Colonic mucosa (tissue), 4 donors: ENCODE measurements at places on chromosomes 2 and 18.

DNA sequence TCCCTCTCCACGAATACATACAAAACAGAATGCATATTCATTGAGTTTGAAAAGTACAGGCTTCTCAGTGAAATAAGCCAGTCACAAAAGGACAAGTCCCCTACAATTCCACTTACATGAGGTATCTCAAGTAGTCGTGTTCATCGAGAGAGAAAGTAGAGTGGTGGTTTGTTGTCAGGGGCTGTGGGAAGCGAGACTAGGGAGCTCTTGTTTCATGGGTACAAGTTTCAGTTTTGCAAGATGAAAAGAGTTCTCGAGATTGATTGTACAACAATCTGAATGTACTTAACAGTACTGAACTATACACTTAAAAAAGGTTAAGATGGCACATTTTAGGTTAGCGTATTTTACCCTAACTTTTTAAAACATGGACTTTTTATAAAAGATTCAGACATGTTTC, 71.5 kb upstream of the TTC39C start:
- H3K27ac ChIP-seq, result no peak overlapping the region
- no peaks in the 10 kb centered on the region for H3K27me3 ChIP-seq
- DNase-seq, result no peak

DNA sequence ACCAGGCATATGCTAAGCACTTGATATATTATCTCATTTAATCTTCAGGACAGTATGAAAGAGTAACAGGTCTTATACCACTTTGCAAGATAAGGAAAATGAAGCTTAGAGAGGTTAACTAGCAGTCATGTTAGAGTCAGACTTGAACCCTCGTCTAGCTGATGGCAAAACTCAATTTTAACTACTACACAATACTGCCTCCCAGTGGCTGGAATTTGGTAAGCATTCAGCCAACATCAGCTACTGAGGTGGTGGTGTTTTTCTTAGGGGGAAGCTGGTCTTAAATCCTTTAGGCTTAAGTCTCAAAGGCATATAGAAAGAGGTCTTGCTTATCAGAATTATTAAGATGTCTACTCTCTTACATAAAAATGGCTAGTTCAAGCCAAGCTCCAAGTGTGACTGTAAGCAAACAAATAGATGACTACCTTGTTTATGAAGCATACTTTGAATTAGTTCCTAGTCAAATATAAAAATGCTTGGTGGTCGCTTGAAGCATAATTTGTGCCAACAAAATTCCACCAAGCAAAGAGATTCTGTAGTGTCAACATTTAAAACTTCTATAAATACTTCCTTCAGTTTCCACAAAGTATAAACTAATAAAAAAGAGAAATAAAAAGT, 325.4 kb upstream of the FIGN start:
- no peaks in the 10 kb centered on the region for H3K4me1 ChIP-seq
- H3K36me3 ChIP-seq, result no peaks in the 10 kb centered on the region
- H3K4me3 ChIP-seq, result no peak overlapping the region
- H3K27me3 ChIP-seq, result no peaks in the 10 kb centered on the region
- H3K27ac ChIP-seq, result no peak overlapping the region

- no peak for DNase-seq
- H3K4me3 ChIP-seq, result no peak overlapping the region
- H3K4me1 ChIP-seq, result no peaks in the 10 kb centered on the region
- no peaks in the 10 kb centered on the region for H3K36me3 ChIP-seq
- H3K27me3 ChIP-seq, result no peaks in the 10 kb centered on the region
- no peak overlapping the region for H3K27ac ChIP-seq
Measured at GRCh38 chr2:16960579-16960978, 294.9 kb upstream of the CYRIA start.

GRCh38 chr2:18777250-18777812, 188.0 kb upstream of the NT5C1B start:
- no peaks in the 10 kb centered on the region for H3K36me3 ChIP-seq
- H3K4me1 ChIP-seq, result no peaks in the 10 kb centered on the region
- no peak overlapping the region for H3K4me3 ChIP-seq
- H3K27me3 ChIP-seq, result no peaks in the 10 kb centered on the region
- DNase-seq, result no peak

- DNase-seq, result peak; percentile 50
- H3K27ac ChIP-seq, result no peak overlapping the region
- H3K36me3 ChIP-seq, result no peaks in the 10 kb centered on the region
Measured at GRCh38 chr18:49510393-49511115, 23.5 kb upstream of the C18orf32 start.

- peak; percentile 79 for DNase-seq
- no peaks in the 10 kb centered on the region for H3K36me3 ChIP-seq
- peak overlapping the region; percentile 21 for H3K4me3 ChIP-seq
- peak overlapping the region; percentile 67 for H3K27ac ChIP-seq
Measured at GRCh38 chr18:23259701-23260681, 124.7 kb downstream of the CABLES1 start.

GRCh38 chr2:105301646-105302045, 27.9 kb downstream of the TGFBRAP1 start:
- no peaks in the 10 kb centered on the region for H3K4me1 ChIP-seq
- no peak overlapping the region for H3K27ac ChIP-seq
- no peaks in the 10 kb centered on the region for H3K27me3 ChIP-seq
- H3K36me3 ChIP-seq, result no peaks in the 10 kb centered on the region

DNA sequence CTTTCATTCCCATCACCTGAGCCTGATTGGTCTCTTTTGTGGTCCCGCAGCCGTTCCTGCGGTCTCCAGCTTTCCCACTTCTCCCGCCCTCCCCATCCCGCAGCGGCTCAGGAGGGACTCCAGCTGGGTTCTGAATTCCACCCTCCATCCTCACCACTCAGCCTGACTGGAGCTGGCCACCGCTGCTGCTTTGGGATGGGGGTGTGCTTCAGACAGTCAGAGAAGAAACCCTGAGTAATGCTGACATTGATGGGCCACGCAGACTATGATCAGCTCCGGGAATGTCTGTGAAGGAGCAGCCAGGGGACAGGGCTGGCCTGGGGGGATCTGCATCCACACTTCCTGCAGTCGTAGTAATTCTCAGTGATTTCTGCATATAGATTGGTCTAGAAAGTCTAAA, 45.9 kb upstream of the TXNDC2 start:
- H3K27ac ChIP-seq, result no peak overlapping the region
- no peaks in the 10 kb centered on the region for H3K4me1 ChIP-seq
- H3K27me3 ChIP-seq, result no peaks in the 10 kb centered on the region
- no peak for DNase-seq
- no peaks in the 10 kb centered on the region for H3K36me3 ChIP-seq
- H3K4me3 ChIP-seq, result no peak overlapping the region

- no peaks in the 10 kb centered on the region for H3K4me1 ChIP-seq
- no peaks in the 10 kb centered on the region for H3K27me3 ChIP-seq
- no peak overlapping the region for H3K4me3 ChIP-seq
- no peaks in the 10 kb centered on the region for H3K36me3 ChIP-seq
- no peak overlapping the region for H3K27ac ChIP-seq
- no peak for DNase-seq
Measured at GRCh38 chr18:55189972-55190371, 230.7 kb upstream of the CCDC68 start.

DNA sequence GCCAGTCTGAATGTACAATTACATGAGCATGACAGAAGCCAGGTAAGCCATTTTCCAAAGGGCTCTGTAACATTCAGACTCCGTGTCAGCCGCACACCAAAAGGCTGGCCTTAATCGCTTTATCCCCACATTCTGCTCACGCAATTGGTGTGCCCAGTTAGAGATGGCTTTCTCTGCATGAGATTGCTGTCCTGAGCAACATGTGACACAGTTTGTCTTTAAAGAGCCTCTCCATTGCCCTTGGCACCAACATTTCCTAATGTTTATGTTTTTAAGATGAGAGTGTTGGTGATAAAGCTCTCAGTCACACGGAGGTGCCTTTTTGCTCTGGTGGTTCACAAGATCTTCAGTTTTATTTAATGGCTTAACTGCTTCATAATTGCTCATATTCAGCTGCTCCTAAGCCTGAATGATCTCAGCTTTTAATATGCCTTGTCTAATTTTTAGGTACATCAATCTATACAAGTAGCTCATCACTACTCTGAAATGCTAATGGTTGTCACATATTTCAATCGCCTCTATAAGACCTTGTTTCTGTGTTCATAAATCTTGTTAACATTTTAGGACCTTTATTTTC, 164.8 kb upstream of the ACVR2A start:
- no peak for DNase-seq
- H3K27me3 ChIP-seq, result no peaks in the 10 kb centered on the region
- H3K4me1 ChIP-seq, result no peaks in the 10 kb centered on the region
- no peaks in the 10 kb centered on the region for H3K36me3 ChIP-seq

GRCh38 chr2:136393514-136393913, 275.6 kb upstream of the CXCR4 start:
- H3K4me3 ChIP-seq, result no peak overlapping the region

GRCh38 chr18:61833387-61833786, 59.4 kb downstream of the RNF152 start:
- H3K4me1 ChIP-seq, result no peaks in the 10 kb centered on the region
- no peaks in the 10 kb centered on the region for H3K27me3 ChIP-seq
- H3K36me3 ChIP-seq, result no peaks in the 10 kb centered on the region
- H3K27ac ChIP-seq, result no peak overlapping the region
- DNase-seq, result no peak
- no peak overlapping the region for H3K4me3 ChIP-seq

- no peak for DNase-seq
- H3K27ac ChIP-seq, result no peak overlapping the region
- no peaks in the 10 kb centered on the region for H3K36me3 ChIP-seq
- no peak overlapping the region for H3K4me3 ChIP-seq
- H3K4me1 ChIP-seq, result no peaks in the 10 kb centered on the region
Measured at GRCh38 chr2:46058140-46058539, 239.1 kb upstream of the EPAS1 start.

- no peaks in the 10 kb centered on the region for H3K4me1 ChIP-seq
- no peaks in the 10 kb centered on the region for H3K36me3 ChIP-seq
- peak; percentile 56 for DNase-seq
- no peaks in the 10 kb centered on the region for H3K27me3 ChIP-seq
- peak overlapping the region; percentile 78 for H3K27ac ChIP-seq
- peak overlapping the region; percentile 75 for H3K4me3 ChIP-seq
Measured at GRCh38 chr18:76491776-76492668, 3.0 kb downstream of the ZNF516 start.

- H3K4me1 ChIP-seq, result no peaks in the 10 kb centered on the region
- no peaks in the 10 kb centered on the region for H3K36me3 ChIP-seq
- no peaks in the 10 kb centered on the region for H3K27me3 ChIP-seq
- H3K4me3 ChIP-seq, result no peak overlapping the region
Measured at GRCh38 chr2:200212862-200213425, 93.5 kb upstream of the SPATS2L start.

DNA sequence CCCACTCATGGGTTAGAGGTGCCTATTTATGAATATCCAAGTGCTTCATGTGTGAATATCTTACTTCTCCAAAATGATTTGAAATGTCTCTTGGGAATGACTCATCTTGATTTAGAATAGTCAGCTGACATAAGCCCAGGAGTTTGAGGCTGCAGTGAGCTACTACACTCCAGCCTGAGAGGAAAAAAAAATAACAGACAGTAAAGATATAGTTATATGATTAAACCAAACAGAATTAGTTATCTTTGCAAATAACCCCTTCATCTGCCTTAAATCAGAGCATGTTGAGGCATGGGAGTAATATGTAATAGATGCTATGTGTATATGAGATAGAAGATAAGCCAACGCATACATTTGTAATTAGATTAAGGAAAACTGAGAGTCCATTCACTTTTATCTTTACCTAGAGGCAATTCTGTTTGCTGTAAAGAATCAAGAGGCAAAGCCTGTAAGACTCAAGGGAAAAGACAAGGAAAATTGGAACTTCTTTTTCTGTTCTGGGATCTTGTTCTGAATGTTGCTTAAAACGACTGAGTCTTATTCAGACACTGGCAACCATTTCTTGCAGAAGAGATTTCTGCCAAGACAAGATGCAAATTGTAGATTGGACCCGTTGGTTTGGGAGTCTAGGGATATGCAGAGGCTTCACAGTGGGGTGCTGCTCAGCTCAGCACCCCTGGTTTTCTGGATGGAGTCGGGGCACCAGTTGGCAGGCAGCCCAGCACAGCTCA, 104.4 kb downstream of the LIPG start:
- H3K27me3 ChIP-seq, result no peaks in the 10 kb centered on the region
- H3K27ac ChIP-seq, result no peak overlapping the region
- no peaks in the 10 kb centered on the region for H3K4me1 ChIP-seq
- no peak for DNase-seq

GRCh38 chr2:224893848-224894247, 148.4 kb downstream of the DOCK10 start:
- no peak overlapping the region for H3K4me3 ChIP-seq
- no peaks in the 10 kb centered on the region for H3K27me3 ChIP-seq
- H3K4me1 ChIP-seq, result no peaks in the 10 kb centered on the region
- H3K36me3 ChIP-seq, result no peaks in the 10 kb centered on the region

DNA sequence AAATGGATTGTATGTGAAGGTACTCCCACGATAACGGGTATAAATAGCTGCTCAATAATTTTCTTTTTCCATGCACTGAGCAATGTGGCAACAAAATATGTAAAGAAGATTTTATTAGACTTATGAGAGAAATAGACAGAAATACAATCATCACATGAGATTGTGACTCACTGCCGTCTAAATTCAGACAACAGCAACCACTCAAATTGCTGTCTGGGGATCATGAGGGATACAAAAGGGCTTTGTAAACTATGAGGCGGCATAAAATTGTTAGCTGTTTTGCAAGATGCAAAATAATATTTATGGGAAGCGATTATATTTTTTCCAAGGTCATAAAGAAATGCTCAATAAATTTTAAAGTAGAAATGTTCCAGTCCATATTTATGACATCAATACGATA, 259.1 kb upstream of the AGAP1 start:
- no peak overlapping the region for H3K27ac ChIP-seq
- DNase-seq, result no peak
- H3K27me3 ChIP-seq, result no peaks in the 10 kb centered on the region
- H3K4me1 ChIP-seq, result no peaks in the 10 kb centered on the region
- no peaks in the 10 kb centered on the region for H3K36me3 ChIP-seq

DNA sequence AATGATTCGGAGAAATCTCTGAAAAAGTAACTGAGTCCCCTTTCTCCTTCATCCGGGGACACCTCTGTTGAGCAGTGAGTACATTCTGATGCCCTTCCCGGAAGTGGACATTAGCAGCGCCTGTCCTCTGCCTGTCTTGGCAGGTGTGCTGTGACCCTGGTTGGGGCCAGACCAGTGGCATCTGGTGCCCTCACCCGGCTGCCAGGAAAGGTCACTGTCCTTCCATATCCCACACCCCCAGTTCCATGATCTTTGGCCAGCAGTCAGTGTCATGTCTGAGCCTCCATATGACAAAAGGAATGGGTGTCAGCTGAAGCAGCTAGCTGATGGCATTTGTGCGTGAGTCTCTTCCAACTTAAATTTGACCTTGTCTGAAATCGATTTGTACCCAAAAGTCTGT, 128.1 kb downstream of the NCK2 start:
- no peaks in the 10 kb centered on the region for H3K27me3 ChIP-seq
- H3K4me3 ChIP-seq, result no peak overlapping the region
- H3K27ac ChIP-seq, result no peak overlapping the region
- peaks cover 4% of the 10 kb centered on the region for H3K4me1 ChIP-seq
- DNase-seq, result no peak
- no peaks in the 10 kb centered on the region for H3K36me3 ChIP-seq

DNA sequence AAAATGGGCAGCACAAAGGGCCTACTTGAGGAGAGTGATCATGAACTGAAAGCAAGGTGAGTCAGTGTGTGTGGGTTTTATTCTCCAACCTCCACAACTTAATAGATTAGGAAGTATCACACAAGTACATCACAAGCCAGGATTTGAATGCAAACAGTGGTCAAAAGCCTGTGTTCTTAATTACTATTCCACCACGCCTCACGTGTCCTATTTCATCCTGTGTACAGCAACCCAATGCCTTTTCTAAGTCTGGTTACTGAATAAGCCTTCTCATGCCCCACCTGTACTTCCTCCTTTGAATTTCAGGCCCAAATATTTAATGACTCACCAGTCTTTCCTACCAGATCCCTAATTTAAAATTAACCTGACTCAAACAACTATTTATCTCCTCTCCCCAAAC, 755.7 kb upstream of the SLC8A1 start:
- no peak overlapping the region for H3K4me3 ChIP-seq
- no peak overlapping the region for H3K27ac ChIP-seq
- no peaks in the 10 kb centered on the region for H3K27me3 ChIP-seq
- no peak for DNase-seq
- H3K36me3 ChIP-seq, result no peaks in the 10 kb centered on the region
- no peaks in the 10 kb centered on the region for H3K4me1 ChIP-seq
